ENCODE measurements at places on chromosomes 16 and 17.

GRCh38 chr16:85759631-85760419 lies 8.9 kb upstream of the C16orf74 start:
- DNase-seq, result no peak

- no peak for DNase-seq
Measured at GRCh38 chr17:6479622-6480302, 35.5 kb downstream of the PIMREG start.

GRCh38 chr17:1931844-1932579 lies 93.1 kb downstream of the RTN4RL1 start:
- DNase-seq, result no peak

DNA sequence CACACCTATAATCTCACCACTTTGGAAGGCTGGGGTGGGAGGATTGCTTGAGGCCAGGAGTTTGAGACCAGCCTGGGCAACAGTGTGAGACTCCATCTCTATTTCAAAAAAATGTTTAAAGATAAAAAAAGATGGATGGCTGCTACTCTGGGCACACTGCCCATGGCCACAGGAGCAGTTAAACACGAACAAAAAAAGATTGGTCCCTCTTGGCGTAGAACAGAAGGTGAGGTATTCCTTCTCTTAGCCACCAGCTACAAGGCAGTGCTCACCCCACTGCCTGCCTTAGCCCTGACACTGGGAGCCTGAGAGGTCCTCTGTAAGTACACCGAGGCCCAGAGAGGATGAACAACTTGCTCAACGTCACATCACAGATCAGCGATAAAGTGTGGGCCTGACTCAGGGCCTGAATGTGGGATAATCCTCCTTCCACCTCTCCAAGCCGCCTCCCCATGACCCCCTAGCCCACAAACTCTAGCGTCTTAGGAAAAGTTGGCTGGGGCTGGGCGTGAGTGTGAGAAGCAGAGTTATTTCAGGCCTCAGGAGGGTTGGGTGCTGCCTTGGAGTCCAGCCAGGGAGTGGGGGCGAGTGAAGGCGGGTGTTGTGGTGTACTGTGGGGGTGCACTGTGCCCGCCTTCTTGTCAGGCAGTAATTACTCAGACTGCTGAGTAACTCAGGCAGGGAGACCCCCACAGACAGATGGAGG lies 2.3 kb upstream of the DPH1 start:
- DNase-seq, result no peak

- no peak for DNase-seq
Measured at GRCh38 chr17:66677201-66677981, 157.5 kb upstream of the CACNG5 start.

DNA sequence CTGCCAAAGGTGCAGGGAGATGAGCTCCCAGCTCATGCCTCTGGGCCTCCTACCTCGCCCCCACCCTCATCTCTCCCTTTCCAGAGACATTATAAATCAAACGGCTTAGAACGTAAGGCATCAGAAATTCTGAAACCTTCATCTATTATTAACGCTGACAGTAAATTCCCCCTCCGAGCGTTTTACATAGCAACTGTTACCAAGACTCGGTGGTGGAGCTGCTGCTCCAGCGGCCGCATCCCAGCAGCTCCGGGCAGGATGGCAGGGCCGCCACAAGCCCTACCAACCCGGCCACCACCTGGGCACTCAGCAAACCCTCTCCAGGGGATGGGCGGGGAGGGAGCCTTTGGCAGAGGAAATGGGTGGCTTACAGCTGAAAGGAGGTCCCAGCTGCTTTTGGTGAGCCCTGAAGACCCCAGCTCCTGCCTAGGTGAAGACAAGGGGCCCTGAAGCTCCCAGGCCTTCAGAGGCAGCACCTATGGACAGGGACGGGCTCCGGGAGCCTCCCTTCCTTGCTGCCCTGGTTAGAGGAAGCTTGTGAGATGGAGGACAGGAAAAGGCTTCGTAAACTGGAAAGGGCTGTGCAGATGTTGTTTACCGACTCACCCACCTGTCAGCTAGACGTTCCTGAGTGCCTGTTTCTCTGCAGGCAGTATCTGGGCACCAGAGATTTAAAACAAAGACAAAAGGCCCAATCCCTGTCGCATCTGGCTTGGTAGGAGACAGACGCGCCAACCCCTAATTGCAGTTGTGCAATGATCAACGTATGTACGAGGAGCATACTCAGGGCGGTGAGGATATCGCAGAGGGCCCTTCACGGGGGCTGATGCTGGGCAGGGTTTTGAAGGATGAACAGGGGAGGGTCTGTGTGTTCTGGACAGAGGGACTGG lies 76.9 kb downstream of the RAI1 start:
- no peak for DNase-seq

- no peak for DNase-seq
Measured at GRCh38 chr17:78706271-78706915, 75.7 kb downstream of the CYTH1 start.

DNA sequence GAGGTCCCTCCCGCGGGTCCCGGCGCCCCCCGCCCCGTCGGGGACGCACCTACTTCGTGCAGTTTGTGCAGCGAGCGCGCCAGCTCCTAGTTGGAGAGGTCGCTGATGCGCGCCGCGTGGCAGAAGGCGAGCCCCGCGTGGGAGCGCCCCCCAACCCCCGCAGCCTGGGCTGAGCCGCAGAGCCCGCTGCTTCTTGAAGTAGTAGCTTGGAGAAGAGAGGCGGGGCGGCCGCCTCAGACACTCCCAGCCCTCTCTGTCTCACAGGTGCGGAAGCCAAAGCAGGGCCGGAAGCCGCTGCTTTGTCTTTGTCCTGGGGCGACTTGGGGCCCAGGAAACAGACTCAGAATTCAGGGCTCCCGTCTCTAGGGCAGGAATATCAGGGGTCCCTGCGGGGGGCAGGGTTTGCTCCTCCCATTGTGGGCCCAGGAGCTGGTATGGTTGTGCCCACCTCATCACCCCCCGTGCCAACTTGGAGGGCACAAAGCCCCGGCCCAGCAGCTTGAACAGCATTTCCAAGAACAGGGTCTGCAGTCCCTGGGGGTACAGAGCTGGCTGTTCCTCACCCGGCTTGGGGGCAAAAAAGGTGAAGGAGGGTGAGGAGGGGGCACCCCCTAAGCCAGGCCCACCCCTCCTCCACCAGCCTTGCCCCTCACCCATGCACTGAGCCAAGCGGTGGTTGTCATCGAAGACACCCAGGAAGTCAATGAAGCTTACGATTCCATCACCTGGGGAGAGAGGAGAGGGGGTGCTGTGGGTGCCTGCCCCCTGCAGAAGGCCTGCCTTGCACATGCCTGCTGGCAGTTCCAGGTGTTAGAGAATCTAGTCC lies 13.5 kb downstream of the SPATA32 start:
- DNase-seq, result peak; percentile 78

- no peak for DNase-seq
Measured at GRCh38 chr17:20171741-20172365, 162.7 kb downstream of the SPECC1 start.

DNA sequence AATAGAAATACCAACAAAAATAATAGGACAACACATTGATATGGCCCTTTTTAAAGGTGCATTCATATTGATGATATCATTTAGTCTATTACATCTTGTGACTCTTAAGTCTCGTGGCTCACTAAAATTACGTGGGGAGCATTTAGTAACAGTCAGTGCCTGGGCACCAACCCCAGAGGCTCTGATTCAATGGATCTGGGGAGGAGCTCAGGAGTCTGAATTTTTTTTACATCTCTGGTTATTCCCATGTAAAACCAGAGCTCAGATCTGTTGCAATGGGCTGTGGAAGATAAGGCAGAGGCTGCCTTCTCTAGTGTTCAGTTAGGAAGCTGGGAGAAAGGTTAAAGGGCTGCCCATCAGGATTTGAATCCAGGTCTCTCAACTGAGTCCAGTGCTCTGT lies 549.9 kb upstream of the CDH5 start:
- no peak for DNase-seq

DNA sequence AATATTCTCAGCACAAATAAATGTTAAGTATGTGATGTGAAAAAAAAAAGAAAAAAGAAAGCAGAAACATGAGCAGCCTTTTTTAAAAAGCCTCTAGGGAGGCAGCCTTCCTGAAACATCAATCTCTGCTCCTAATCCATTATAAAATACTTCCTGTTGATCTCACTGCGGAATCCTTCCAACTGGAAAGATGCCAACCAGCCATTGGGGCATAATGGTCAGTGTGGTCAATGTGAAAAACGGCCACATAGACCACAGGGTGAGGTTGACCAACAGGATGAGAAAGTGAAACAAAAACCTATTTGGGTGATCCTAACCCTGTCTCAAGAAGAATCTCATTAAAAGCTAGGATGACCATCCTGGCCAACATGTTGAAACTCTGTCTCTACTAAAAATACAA lies 26.1 kb upstream of the ABCA8 start:
- DNase-seq, result no peak

GRCh38 chr17:42659079-42659931 lies at the start of gene TUBG2:
Gene TUBG2 (plus strand): TSS chr17:42659284. CDS start chr17:42659504, 220 bp downstream.
- DNase-seq, result peak; percentile 69

DNA sequence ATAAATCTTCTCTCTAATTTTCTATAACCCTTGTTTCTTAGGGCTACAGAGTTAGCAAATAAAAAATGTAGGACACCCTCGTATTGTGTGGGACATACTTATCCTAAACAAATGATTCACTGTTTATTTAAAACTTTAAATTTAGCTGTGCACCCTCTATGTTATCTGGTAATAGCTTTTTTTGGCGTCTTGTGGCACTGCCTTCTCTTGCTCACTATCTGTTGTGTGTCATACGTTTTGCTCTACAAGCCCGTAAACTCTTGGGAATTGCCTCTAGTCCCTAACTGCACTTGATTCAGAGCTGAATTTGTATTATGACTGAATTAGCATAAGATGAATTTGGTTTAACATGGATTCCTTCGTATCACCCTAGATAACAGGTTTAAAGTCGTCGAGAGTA lies 144.3 kb upstream of the MYOCD start:
- no peak for DNase-seq

- no peak for DNase-seq
Measured at GRCh38 chr16:1290063-1290501, 19.4 kb upstream of the UBE2I start.

- DNase-seq, result no peak
Measured at GRCh38 chr16:9225527-9226316, 134.3 kb downstream of the HAPSTR1 start.

DNA sequence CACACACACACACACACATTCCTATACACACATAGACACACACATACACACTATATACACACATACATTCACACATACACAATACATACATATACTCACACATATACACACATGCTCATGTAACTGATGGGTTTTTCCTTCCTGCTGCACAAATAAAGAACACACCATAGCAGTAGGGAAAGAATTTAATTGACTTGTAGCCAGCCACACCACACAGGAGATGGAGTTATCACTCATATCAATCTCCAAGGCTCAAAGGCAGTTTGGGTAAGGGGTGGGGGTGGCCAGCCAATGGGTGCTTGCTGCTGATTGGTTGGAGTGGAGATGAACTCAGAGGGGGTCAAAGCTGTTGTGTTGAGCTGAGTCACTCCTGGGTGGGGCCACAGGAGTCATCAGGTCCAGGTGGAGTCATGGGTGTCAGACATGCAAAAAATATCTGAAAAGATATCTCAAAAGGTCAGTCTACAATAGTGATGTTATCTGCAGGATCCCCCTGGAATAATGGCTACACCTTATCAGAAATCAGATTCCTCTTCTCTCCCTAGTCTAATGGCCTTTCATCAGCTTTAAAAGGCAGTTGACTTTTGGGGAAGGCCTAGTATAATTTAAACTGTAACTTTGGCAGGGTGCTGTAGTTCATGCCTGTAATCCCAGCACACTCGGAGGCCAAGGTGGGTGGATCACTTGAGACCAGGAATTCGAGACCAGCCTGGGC lies 46.1 kb downstream of the WSB1 start:
- peak; percentile 21 for DNase-seq

DNA sequence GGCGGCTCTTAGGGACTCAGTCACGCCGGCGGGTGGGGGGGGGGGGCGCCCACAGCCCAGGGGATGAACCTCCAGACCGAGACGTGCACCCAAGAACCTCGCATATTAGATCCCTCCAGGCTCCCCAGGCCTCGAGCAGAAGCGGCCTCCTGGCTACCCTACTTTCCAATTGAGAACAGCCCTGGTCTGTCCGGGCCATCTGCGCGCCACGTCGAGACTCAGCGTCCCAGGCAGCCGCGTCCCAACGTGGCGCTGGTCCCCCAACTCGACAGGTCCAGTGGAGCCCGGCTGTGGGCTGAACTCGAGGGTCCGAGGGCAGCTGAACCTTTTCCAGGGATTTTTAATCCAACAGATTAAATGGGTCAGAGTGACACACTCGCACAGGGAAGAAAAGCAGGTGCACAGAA lies 2.3 kb upstream of the IRX3 start:
- DNase-seq, result no peak

DNA sequence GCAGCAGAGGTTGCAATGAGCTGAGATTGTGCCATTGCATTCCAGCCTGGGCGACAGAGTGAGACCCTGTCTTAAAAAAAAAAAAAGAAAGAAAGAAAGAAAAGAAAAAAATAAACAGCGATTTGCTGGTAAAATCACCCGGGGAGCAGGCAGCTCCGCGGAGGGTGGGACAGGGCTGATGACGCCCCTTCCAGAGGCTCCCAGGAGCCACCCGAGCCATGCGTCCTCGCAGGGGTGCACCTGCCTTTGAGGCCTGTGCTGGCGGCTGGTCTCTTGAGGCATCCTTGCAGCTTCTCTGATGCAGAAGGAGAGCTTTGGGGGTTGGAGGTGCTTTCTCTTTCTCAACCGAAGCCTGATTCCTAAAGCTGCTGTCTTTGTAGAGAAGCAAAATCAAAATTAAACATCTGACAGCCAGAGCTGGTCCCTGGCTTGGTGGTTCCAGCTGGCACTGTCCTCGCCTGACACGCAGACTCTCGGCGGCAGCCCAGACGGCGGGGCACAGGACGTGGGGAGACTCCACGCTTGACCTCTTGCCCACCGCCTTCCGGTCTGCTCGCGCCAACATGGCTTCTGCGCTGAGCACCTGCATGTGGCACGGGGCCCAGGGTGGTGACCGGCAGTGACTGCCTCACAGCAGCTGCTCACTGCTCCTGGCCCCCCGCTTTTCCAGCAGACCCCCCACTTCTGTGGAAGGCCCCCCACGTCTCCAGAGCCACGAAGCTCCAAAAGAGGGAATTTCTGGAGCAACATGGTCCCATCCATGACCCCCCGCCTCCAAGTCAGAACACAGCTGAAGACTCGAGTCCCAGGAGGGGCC lies 6.6 kb downstream of the UTS2R start:
- no peak for DNase-seq

Data from stimulated activated naive CD4-positive, alpha-beta T cell treated with Interleukin-2 at 50 U/mL for 16 hours (primary cell).